ENCODE measurements at places on chromosomes 5 and 9. TPM values are rescaled to one million over a fixed set of nuclear protein-coding genes. Genes with fewer than 3 reads are reported as not detected.
A peak's percentile ranks its signal among the peaks of the same experiment; 100 is the strongest.

SPINK6 gene
- not detected for total RNA-seq

PAX5 gene
- 0.75 TPM for total RNA-seq

SPATA31C1 gene
- total RNA-seq: 0.15 TPM

TLR4 gene
- total RNA-seq: 0.07 TPM

FRRS1L gene
- total RNA-seq: 3.3 TPM

CAMK2A gene
- 0.15 TPM for total RNA-seq

FRMD3 gene
- 0.55 TPM for total RNA-seq

FAM120AOS gene
- total RNA-seq: 53.7 TPM

PCDHB12 gene
- 2.3 TPM for total RNA-seq

ADAMTS6 gene
- total RNA-seq: 0.33 TPM

- H3K4me3 ChIP-seq: peak overlapping the region; percentile 61
- DNase-seq: peak; percentile 65
- no peaks in the 10 kb centered on the region for H3K36me3 ChIP-seq
Measured at GRCh38 chr9:135075234-135076142, 12.0 kb upstream of the OLFM1 start.

GRCh38 chr5:110072651-110073050 lies 382.9 kb downstream of the MAN2A1 start:
- no peaks in the 10 kb centered on the region for H3K27me3 ChIP-seq
- no peak for DNase-seq
- H3K36me3 ChIP-seq: no peaks in the 10 kb centered on the region
- no peak overlapping the region for H3K27ac ChIP-seq

DNA sequence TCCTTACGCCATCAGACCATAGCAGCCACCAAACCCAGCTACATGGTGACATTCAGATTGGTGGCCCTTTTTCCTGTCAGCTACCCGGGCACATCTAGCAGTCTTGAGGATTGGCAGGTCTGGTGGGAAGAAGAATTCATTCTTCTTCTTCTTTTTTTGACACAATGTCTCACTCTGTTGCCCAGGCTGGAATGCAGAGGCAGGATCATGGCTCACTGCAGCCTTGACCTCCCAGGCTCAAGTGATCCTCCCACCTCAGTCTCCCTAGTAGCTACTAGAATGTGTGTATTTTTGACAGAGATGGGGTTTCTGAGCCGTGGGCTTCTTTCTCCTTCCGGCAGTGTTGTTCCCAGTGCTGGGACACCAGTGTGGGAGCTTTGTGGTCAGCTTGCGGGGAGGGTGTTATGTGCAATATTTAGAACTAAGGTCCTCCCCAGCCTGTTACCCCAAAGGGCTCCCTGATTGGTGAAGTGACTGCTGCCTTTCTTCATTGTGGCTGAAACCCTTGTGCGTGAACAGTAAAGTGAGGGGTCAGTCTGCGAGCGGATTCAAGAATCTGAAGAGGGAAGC lies 3.4 kb downstream of the NTMT1 start:
- 0 out of 2 replicates have a peak, but pooled peaks cover under 1% of the 10 kb centered on the region for H3K4me1 ChIP-seq
- H3K36me3 ChIP-seq: peaks cover 41% of the 10 kb centered on the region

DNA sequence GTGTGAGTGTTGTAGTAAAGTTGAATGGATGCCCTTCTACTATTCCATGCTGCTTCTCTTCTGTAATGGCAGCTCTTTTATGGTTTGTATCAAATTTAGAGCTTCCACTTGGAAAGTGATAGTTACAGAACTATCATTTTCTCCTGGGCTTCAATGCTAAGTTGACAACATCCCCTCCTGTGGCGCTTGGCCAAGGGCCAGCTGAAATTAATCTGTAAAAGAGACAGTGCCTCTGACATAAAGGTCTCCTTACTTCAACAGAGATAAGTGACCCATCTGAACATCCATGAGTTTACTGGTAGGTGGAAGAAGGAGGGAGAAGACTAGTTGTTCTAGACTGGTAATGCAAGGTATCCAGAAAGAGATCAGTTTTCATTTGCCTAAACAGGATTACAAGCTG lies 39.7 kb downstream of the CHSY3 start:
- no peaks in the 10 kb centered on the region for H3K36me3 ChIP-seq

DNA sequence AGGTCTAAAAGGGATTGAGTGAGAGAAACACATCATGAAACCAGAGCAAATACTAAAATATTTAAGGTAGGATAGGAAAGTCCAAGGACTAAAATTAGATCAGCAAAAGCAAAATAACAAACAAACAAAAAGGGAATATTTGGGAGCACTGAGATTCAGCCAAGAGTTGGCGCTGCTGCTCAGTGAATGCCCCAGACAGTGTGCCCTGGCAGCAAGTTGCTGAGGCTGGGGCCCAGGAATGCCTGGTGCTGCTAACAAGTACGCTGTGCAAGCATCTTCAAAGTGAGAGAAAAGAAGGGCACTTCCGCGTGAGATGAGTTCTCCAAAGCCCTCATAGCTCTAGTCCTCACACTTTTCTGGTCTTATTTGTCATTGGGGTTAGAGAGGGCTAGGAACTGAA lies 603.3 kb downstream of the EFNA5 start:
- H3K4me3 ChIP-seq: no peak overlapping the region
- peak; percentile 49 for DNase-seq

DNA sequence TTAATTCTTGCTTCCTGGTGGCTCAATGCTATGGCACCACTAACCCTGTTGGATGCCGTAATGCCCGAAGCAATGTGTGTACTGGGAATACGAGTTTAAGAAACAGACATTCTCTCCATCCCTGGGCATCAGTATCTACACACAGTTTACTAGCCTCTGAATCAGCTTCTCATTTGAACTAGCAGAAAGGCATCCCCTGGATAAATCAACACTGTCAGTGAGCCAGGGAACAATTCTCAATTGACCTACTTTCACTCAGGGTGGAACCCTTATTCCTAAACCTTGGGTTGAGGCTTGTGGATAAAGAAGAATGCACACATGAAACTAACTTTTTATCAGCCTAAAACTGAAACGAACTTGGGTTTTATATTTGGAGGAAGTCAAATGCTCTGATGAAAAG lies 331.0 kb downstream of the GADD45G start:
- H3K4me1 ChIP-seq: no peaks in the 10 kb centered on the region
- H3K36me3 ChIP-seq: no peaks in the 10 kb centered on the region
- no peaks in the 10 kb centered on the region for H3K27me3 ChIP-seq
- H3K27ac ChIP-seq: no peak overlapping the region
- DNase-seq: no peak
- H3K4me3 ChIP-seq: no peak overlapping the region

DNA sequence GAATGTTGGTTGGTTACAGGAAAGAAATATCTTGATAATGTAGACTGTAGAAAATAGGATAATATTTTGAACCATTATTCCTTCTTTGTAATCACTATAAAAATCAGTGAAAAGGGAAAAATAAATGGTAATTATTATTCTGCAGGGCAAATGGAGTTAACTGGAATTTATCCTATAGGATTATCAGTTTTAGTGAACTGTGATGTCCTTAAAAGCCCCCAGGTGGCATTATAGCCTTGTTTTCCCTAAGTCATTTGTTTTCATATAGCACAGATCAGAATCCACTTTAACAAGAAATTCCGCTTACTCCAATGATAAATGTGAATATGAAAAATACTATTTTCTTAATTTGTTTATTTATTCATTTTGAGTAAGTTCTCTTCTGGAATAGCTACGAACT lies 26.2 kb upstream of the WDR41 start:
- no peak overlapping the region for H3K4me3 ChIP-seq
- H3K27ac ChIP-seq: no peak overlapping the region
- H3K4me1 ChIP-seq: no peaks in the 10 kb centered on the region

- H3K27me3 ChIP-seq: no peaks in the 10 kb centered on the region
- no peaks in the 10 kb centered on the region for H3K4me1 ChIP-seq
- H3K36me3 ChIP-seq: no peaks in the 10 kb centered on the region
- DNase-seq: no peak
- no peak overlapping the region for H3K4me3 ChIP-seq
Measured at GRCh38 chr9:134734270-134734669, 92.7 kb downstream of the COL5A1 start.

GRCh38 chr5:15515229-15515628 lies 15.2 kb downstream of the FBXL7 start:
- H3K4me3 ChIP-seq: no peak overlapping the region
- no peaks in the 10 kb centered on the region for H3K27me3 ChIP-seq
- H3K4me1 ChIP-seq: no peaks in the 10 kb centered on the region
- no peak overlapping the region for H3K27ac ChIP-seq
- H3K36me3 ChIP-seq: no peaks in the 10 kb centered on the region
- DNase-seq: no peak

DNA sequence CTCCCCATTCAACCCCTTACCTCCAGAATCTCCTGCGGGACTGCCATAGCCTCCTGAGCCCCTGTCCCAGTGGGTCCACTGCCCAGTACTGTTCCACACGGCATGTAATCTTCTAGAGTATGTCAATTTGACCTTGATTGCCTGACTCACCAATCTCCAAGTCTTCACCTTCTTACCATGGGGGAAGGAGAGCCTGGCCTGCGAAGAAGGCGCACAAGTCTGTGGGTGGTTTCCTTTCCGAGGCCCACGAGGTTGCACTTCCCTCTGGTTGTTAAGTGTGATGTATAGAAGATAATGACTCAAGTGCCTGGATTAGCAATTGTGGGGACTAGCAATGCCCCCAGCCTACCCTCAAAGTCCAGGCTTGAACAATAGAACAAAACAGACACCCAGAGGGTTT lies 8.1 kb upstream of the TENT4A start:
- no peak overlapping the region for H3K27ac ChIP-seq
- no peaks in the 10 kb centered on the region for H3K27me3 ChIP-seq
- no peak for DNase-seq
- no peaks in the 10 kb centered on the region for H3K36me3 ChIP-seq

DNA sequence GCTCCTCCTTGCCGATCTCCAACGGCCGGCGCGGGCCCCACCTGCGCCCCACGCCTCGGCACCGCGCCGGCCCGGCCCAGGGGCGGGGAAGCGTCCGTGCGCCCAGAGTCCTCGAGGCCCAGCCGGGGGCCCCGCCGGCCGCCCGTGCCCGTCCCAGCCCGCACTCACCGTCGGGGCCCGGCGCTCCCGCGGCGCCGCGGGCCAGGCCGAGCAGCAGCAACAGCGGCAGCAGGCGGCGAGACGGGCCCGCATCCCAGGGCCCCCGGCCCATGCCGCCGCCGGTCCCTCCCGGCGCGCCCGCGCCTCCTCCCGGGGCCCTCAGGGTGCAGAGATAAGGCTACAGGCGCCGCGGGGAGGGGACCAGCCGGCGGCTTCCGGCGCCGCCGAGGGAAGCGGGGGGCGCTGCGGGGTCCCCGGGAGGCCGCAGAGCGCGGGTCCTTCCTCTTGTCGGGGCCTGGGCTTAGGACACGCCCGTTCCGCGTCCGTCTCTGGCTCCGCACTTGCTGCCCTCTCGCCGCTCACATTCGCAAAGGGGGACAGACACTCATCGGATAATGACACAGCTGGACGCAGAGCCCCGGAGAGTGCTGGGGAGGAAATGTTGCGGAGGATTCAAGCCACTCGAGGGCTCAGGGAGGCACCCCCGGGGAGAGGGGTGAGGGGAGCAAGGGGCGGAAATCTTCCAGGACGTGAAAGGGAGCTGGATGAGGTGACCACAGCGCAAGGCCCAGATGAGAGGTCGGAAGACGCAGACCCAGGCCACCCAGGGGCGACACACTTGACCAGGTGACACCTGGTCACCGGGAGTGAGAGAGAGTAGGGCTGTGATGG lies at the start of gene SUSD1:
Gene SUSD1, minus strand, starts transcription at position 333 of the 831 bp plus-strand sequence. Its CDS starts 62 bp downstream, at position 271.
- H3K36me3 ChIP-seq: no peaks in the 10 kb centered on the region
- no peaks in the 10 kb centered on the region for H3K27me3 ChIP-seq
- no peak within 1 kb of the TSS for H3K27ac ChIP-seq
- peak within 1 kb of the TSS; percentile 84 for H3K4me3 ChIP-seq
- peaks cover 6% of the 10 kb centered on the region for H3K4me1 ChIP-seq

DNA sequence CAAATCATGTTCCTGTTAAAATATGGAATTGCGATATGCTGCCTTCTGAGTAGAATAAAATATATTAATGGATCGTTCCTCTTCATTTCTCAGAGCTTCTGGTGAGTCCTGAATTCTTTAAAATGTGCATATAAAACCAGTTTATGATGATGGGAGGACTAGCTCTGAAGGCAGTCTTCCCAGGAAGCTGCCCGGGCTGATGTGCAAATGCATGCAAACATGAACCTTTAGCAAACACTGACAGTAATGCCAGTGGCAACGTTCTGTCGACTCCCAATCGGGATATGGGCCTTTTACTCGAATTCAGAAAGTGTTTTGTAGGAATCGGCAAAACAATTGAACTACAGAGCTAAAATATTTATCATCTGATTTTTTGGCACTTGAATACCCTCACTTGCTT lies 93.6 kb downstream of the TLE4 start:
- H3K4me3 ChIP-seq: no peak overlapping the region
- no peaks in the 10 kb centered on the region for H3K27me3 ChIP-seq
- no peak overlapping the region for H3K27ac ChIP-seq
- DNase-seq: no peak
- no peaks in the 10 kb centered on the region for H3K36me3 ChIP-seq

- H3K36me3 ChIP-seq: peaks cover 19% of the 10 kb centered on the region
- no peak for DNase-seq
- no peak overlapping the region for H3K4me3 ChIP-seq
- no peaks in the 10 kb centered on the region for H3K27me3 ChIP-seq
Measured at GRCh38 chr5:163463063-163463435, 2.6 kb downstream of the HMMR start.

- no peaks in the 10 kb centered on the region for H3K36me3 ChIP-seq
- no peak overlapping the region for H3K4me3 ChIP-seq
- H3K4me1 ChIP-seq: no peaks in the 10 kb centered on the region
- no peak for DNase-seq
Measured at GRCh38 chr5:37966291-37966690, 126.5 kb upstream of the GDNF start.

- no peak for DNase-seq
- no peak overlapping the region for H3K27ac ChIP-seq
- H3K27me3 ChIP-seq: no peaks in the 10 kb centered on the region
- H3K36me3 ChIP-seq: no peaks in the 10 kb centered on the region
Measured at GRCh38 chr9:133901184-133901835, 90.8 kb downstream of the VAV2 start.

DNA sequence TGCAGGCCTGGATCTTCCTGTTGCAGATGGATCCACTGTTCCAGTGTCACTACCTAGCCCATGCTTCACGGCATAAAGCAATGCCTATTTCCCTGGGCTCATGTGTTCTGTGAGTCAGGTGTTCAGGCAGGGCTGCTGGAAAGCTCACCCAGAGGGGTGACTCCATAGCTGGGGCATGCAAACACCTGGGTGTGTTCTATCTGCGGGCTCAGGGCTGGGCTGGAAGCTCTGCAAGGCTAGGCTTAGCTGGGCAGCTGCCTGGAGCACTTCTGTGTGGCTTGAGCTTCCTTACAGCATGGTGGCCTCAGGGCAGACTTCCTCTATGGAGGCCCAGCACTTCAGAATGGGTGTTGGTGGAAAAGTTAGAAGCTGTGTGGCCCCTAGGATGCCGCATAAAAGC lies 139.9 kb downstream of the GADD45G start:
- DNase-seq: no peak
- no peaks in the 10 kb centered on the region for H3K36me3 ChIP-seq
- H3K4me1 ChIP-seq: no peaks in the 10 kb centered on the region
- no peak overlapping the region for H3K27ac ChIP-seq
- H3K27me3 ChIP-seq: no peaks in the 10 kb centered on the region
- H3K4me3 ChIP-seq: no peak overlapping the region

DNA sequence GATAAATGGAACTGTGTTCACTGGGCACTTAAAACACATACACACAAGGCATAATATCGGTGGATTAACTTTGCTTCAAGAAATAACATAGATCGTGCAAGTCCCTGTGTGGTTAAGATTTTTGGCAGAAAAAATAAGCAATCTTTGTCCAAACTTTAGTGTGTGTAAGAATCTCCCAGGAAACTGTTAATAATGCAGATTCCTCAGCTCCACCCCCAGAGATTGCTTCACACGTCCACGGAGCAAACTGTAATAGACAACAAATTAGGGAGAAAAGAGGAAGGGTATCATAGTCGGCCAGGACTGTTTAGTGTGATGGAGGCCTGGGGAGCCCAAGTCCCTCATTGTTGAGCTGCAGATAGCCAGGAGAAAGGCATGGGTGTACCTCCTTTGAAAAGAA lies 84.8 kb downstream of the PJA2 start:
- no peak overlapping the region for H3K4me3 ChIP-seq
- no peaks in the 10 kb centered on the region for H3K27me3 ChIP-seq
- H3K27ac ChIP-seq: no peak overlapping the region
- no peaks in the 10 kb centered on the region for H3K36me3 ChIP-seq

All from H9 (cell line).